NCI-H2171 treated with DMSO at 0.1 percent for 48 hours (cell line): ENCODE measurements at places on chromosomes 5 and 9.

DNA sequence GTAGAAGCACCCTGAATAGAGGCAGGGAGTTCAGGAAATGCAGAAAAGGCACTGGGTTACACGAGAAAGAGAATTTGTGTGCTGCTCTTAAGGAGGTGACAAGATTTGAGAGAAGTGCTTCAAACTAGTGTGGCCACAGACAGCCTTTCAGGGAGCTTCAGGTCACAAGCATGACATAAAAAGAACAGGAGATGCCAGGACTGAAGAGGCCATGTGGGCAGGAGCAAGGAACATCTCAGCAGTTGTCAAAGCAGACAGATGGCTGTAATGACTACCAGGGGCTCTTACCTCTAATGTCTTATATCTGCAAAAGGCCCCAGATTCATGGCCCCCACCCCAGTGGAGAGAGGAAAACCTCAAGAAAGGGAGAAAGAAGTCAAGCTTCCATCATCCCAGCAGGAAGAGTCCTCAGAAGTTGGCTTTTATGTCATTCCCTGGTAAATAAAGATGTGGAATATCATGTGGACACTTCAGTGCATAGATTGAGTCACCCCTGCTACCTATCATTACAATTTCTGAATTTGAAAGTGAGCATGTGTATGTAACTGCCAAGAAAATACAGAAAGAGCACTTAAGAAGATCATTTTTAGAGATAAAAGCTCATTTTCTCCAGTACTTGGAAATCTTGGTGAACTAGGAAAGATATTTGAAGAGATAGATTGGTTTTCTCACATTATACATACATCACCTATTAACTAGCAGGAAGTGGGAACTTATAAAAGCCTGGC is 214.4 kb upstream of the RORB start:
- no peak for DNase-seq

GRCh38 chr9:10366171-10366779 is 246.5 kb downstream of the PTPRD start:
- peak; percentile 65 for DNase-seq

DNA sequence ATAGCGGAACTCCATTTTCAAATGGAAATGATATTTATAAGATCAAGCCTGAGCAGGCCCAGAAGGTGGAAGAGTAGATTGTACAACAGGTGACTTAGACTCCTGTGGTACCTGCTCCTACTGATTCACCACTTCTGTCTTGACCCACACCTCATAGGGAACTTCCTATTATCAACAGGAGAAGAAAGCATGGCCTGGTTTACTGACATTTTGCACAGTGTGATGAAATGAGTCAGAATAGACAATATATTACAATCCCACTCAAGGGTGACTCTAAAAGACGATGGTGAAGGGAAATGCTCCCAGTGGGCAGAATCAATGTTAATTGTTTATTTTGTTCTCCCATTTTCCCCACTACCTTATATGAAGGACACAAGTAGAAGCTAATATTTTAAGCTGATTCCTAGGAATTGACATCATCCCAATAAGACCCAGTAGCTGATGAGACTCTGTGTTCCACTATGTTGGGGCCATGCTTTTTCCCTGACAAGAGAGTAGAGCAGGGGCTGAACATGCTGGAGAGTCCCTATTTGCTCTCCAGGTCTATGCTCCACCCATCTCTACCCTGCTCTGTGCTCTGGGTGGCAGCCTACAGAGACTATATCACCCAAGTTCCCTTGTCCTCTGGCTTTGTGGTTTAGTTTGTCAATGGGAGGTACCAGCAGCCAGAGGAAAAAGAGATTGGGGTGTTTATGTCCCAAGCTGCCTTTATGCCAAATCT is 163.4 kb upstream of the FSTL4 start:
- DNase-seq = no peak

DNA sequence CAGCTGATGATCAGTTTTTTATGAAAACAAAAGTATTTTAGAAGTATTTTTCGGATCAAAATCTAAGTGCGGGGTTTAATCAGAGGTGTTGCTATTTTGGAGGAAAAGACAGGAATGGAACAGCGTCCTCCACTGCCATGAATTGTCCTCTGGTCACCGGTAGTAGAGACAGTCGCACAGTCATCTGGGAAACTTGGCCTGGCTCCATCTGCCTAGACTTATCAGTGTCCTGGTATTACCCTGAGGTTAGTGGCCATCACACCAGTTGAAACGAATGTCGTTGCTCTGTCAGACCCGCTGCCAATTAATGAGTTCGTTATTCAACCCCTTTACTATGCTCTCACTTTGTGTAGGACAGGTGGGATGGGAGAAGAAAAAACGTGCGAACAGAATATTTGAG is 8.2 kb downstream of the TLX3 start:
- no peak for DNase-seq

- DNase-seq = no peak
Measured at GRCh38 chr5:100771181-100771580, 131.9 kb downstream of the ST8SIA4 start.

DNA sequence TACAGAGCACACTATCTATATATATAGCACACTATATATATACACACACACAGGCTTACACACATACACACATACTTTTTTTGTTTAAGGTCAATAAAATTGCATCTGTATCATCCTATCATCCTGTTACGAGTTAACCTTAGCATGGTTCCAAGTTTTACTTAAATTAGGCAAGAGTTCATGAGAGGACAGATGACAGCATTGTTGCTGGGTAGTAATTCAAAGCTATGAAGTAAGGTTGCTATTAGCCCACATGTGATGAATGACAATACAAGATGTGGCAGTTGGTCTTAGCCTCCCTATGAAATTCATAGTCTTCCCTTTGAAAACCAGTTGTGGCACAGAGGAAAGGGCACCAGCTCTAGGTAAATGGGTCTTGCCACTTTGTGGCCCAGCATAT is 438.1 kb downstream of the ACTL7B start:
- DNase-seq = no peak

DNA sequence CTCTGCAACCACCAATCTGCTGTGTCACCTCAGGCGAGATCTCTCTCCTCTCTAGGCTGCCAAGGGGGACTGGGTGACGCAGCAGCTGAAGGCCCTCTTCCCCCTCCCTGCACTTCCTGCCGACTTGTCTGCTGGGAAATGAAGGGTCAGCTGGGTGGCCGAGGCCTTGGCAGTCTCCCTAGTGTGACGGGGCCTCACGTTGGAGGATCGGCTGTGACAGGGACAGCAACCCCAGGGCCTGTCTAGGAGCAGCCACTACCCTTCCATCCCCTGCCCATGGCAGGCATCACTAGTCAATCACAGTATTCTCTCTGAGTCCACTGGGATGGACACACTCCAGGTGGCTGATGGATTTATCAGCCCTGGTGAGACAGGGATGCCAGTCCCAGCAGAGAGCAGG is 107.3 kb upstream of the SARDH start:
- DNase-seq = no peak

DNA sequence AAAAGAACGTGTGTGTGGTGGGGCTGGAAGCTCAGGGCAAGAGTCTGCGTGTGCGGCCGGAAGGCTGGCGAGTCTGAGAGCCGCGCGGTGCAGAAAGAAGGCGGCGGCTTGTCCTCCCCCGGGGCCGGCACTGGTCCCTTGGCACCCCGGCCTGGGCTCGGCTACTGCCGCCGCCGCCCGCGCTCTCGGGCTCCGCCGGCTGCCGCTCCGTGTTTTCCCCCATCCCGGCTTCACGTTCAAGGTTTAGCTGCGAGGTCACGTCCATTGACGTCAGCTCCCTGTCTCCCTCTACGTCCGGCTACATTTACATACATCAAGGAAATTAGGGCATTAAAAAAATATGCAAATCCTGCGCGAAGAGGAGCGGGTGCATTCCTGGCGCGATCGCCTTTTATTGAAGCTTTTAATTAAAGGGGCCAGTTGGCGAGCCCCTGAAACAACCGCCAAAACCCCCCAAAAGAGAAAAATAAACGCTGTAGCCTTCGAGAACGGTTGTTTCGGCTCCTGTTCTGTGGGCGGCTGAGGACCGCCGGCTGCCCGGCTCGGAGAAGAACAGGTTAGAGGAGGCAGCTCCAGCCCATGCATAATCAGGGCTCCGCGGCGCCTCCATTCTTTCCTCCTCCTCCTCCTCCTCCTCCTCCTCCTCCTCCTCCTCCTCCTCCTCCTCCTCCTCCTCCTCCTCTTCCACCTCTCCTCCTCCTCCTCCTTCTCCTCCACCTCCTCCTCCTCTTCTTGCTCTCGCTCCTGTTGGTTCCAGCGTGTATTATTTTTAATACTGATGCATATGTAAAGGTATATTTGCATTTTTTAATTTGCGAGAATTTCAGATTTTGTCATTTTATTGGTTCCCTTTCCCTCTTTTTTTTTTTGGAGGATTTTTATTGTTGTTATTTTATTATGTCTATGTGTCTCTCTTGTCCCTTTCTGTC is 207.0 kb downstream of the MEF2C start:
- DNase-seq = peak; percentile 84

- no peak for DNase-seq
Measured at GRCh38 chr9:126519660-126520420, 93.9 kb upstream of the LMX1B start.

GRCh38 chr9:124118894-124119293 is 107.3 kb downstream of the LHX2 start:
- DNase-seq = no peak

DNA sequence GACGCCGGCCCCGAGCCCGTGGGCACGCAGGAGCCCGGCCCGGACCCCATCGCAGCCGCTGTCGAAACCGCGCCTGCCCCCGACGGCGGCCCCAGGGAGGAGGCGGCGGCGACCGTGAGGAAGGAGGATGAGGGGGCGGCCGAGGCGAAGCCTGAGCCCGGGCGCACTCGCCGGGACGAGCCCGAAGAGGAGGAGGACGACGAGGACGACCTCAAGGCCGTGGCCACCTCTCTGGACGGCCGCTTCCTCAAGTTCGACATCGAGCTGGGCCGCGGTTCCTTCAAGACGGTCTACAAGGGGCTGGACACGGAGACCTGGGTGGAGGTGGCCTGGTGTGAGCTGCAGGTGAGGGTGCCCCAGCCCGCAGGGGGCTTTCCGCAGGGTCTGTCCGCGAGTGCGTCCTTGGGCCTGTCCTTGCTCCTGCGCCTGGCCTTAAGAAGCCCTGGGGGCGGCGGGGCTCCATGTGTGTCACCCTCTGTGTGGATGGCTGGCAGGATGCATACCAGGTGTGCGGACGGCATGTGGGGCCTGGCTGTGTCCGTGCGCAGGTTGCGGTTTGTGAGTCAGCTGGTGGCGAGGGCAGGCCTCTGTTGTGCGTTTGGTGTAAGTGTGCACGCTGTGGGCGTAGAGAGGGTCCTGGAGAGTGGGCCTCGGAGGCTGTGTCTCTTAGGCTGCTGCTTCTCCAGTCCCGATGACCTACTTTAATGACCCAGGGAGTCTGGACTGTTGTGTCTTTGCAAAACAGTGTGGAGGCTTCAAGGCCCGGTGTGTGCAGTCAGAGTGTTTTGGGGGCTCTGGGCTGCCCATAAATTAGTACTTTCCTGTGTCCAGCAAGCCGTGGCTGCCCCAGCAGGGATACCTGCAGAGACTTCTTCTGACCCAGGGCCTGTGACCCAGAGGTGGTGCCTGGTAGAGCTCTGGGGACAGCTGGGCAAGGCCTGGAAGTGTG is 1.6 kb downstream of the WNK2 start:
- no peak for DNase-seq

DNA sequence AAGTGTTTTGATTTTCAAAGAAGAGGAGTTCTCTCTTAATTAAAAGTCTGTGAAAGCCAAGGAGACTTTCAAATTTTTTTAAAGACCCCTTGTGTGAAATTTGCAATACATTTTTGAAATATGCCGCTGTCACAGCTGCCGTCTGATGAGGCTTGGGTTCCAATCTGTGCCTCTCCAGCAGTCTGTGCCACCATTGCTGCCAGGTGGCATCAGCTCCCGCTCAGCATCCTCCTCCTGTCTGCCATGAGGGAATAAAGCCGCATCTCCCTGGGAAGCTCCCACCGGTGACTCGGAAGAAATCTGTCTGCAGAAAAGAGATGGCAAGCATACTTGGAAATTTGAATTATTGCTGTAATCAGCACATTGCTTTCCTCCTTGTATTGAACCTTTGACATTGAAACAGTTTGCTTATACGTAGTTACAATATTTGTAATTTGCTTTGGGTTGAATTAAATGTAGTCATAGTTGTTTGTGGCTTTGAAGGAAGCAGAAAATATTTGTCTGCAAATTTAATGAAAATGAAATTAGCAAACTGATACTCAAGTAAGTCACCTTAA is 145.7 kb upstream of the SNX2 start:
- peak; percentile 15 for DNase-seq

DNA sequence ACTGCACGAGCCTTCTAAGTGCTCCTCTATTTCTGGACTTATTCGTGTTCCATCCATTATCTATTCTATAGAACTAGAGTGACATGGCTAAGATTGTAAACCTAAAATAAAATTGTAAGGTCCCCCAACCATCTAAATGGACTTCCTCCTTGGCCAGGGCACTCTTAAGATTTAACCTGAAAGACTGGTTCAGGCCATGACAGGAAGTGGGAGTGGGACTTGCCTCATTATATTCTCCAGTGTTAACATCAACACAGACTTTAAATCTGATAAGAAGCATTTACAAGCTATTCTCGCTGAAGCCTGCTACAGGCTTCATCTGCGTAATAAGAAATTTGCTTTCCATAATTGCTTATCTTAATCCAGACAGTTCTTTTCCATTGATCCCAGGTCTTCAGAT is 117.0 kb downstream of the SSBP2 start:
- DNase-seq = no peak

- DNase-seq = peak; percentile 42
Measured at GRCh38 chr5:87400305-87400899, 12.3 kb downstream of the CCNH start.

GRCh38 chr5:107277485-107278125 is 393.1 kb downstream of the EFNA5 start:
- no peak for DNase-seq

GRCh38 chr9:119675951-119676350 is 306.7 kb upstream of the BRINP1 start:
- DNase-seq = peak; percentile 69

DNA sequence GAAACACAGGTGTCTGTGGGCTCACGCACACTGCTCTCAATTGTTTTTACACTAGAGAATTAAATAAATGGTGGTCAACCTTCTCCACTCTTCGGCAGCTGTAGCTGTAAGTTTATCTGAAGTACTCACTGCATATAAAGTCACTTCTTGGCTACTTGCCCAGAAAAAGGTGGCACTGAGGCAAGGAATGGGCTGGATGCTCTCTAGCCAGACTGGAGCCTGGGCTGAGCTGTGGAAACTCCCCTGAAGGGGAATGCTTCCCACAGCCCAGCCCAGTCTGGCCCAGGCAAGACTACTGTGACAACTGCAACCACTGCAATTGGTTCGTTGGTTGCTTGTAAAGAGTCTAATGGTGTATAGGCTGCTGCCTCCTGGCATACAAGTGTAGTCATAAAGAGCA is 4.5 kb downstream of the LEAP2 start:
- DNase-seq = peak; percentile 34
